ENCODE measurements at places on chromosomes 7 and 10.

GRCh38 chr10:130127364-130128061 lies 8.7 kb upstream of the GLRX3 start:
- no peak for DNase-seq

DNA sequence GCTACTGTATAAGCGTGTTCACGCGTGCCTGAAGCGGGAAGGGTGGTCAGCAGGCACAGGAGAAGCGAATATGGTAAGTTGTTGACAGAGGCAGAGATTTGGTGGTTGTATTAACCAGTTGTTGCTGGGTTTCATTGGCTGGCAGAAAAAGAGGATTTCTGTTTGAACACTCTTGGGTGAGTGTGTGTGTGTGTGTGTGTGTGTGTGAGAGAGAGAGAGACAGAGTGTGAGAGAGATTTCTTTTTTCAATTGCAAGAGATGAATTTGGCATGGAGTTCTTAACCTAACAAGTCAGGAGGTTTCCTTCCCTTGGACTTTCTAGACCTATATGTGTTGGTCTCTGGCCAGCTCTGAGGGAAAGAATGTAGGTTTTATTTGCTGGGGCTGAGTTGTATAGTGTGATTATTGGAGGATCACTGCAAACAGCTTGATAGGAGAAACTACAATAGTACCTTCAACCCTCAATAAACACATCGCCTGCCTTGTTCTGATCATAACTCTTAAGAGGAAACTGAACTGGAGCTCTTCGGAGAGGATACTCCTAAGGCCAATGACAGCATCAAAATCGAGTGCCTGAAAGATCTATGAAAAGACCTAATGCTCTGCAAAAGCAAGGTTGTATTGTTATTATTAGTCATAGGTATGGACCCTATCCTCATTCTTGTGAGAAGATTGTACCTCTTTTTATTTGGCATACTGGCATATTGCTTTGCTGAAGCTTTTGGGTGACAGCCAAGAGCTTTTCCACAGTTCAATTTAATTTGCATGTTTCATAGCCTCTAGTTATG lies 1.2 kb downstream of the MCU start:
- no peak for DNase-seq

DNA sequence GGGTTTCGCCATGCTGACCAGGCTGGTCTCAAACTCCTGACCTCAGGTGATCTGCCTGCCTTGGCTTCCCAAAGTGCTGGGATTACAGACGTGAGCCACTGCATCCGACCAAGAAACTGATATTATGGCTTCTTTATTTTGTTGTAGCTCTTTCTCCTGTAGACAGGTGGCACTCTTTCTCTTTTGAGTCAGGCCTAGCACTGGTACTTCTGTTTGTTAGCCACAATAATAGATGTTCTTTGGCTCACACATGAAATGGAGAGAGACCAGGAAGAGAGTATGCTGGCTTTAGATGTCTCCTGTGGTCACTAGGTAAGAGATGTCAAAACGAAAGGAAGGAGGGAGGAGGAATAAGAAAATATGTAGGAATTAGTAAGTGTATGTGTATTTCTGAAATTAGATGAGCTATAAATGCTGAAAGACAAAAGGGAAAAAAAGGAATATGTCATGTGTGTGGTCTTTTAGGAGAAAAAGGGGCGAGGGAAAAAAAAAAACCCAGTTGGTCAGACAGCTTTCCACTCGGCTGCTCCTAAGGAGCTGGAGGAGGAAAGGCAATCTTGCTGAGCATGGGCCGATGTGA lies 78.7 kb downstream of the CLEC2L start:
- DNase-seq, result no peak

GRCh38 chr10:67837541-67838314 lies at the start of gene DNAJC12:
TSS of gene DNAJC12 (minus strand) at chr10:67838188. CDS start at chr10:67838011, 177 bp downstream.
- DNase-seq, result no peak

GRCh38 chr7:40644454-40645188 lies 509.8 kb downstream of the SUGCT start:
- no peak for DNase-seq

DNA sequence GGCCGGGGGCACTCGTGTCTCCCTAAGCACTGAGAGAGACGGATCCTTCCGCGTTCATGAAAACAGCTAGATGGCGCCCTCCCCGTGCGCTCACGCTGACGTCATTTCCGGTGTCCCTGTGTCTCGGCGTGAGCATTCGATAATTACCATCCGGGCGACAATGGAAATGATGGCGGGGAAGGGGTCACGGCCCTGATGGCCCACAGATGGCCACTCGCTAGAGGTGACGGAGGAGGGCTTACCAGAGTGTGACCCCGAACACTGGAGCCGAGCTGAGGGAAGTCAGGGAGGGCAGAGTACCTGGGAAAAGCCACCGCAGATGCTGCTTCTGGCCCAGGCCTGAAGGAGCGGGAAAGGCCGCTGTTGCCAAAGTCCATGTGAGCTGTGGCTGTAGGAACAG lies 222.9 kb downstream of the TCERG1L start:
- DNase-seq, result no peak

- DNase-seq, result no peak
Measured at GRCh38 chr7:149261316-149261828, 624 bp upstream of the ZNF783 start.

DNA sequence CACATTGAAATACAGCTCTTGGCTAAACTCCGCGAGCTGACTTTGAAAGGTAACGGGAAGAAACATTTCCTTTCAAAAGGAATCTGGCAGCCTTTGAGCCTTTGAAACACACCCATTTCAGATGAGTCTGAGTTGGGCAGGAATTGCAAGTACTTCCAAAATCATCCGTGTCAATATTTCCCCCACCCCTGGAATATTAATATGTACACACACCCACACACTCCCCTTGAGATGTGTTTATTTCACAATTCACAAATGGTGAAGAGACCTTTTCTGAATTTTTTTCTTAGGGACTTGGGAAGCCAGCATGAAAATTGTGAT lies 438.7 kb upstream of the NRP1 start:
- DNase-seq, result no peak

Measured in activated T-cell treated with anti-CD3 and anti-CD28 coated beads for 24 hours (primary cell).